ENCODE measurements at places on chromosomes 3 and 15. TPM values are rescaled to one million over a fixed set of nuclear protein-coding genes. Genes with fewer than 3 reads are reported as not detected.

The ANKRD63 gene
- total RNA-seq = 0.27 TPM

The GOLGA6D gene
- not detected for total RNA-seq

The MCF2L2 gene
- 0.57 TPM for total RNA-seq

The PTH1R gene
- 14.8 TPM for total RNA-seq

The GRIP2 gene
- total RNA-seq = 3.6 TPM

The CCDC54 gene
- total RNA-seq = not detected

The MEIS2 gene
- 54.6 TPM for total RNA-seq

The TMEM158 gene
- 1.2 TPM for total RNA-seq

The CTDSPL gene
- total RNA-seq = 22.4 TPM

- DNase-seq = no peak
- H3K4me1 ChIP-seq = no peaks in the 10 kb centered on the region
- no peak overlapping the region for H3K4me3 ChIP-seq
These were observed 53.8 kb upstream of the COL6A6 start for GRCh38 chr3:130463221-130463620.

DNA sequence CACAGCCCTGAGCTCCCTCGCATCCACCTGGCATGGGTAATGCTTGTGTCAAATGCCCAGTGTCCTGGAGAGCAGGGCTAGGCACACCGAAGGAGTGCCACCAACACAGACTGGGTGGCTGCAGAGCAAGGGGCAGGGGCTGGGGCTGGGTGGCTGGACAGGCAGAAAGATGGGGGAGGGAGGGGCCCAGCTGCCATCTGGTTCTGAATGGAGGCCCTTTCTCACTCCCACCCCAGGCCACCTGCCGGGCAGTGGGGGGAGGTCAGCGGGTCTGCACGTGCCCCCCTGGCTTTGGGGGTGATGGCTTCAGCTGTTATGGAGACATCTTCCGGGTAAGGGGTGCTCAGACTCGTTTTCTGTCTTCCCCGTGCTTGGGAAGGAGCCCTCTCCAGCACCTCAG, 17.0 kb downstream of the STAB1 start:
- no peaks in the 10 kb centered on the region for H3K36me3 ChIP-seq
- H3K27me3 ChIP-seq = no peaks in the 10 kb centered on the region
- DNase-seq = no peak
- no peak overlapping the region for H3K27ac ChIP-seq

GRCh38 chr3:127822682-127823425, 539 bp upstream of the MGLL start:
- peak; percentile 40 for DNase-seq
- H3K36me3 ChIP-seq = no peaks in the 10 kb centered on the region
- H3K27ac ChIP-seq = no peak overlapping the region
- no peaks in the 10 kb centered on the region for H3K27me3 ChIP-seq
- peak overlapping the region; percentile 41 for H3K4me3 ChIP-seq

GRCh38 chr3:14793126-14793857, 25.5 kb upstream of the FGD5 start:
- peak overlapping the region; percentile 68 for H3K27ac ChIP-seq
- peak; percentile 43 for DNase-seq
- H3K4me1 ChIP-seq = peaks cover 8% of the 10 kb centered on the region
- H3K27me3 ChIP-seq = no peaks in the 10 kb centered on the region

DNA sequence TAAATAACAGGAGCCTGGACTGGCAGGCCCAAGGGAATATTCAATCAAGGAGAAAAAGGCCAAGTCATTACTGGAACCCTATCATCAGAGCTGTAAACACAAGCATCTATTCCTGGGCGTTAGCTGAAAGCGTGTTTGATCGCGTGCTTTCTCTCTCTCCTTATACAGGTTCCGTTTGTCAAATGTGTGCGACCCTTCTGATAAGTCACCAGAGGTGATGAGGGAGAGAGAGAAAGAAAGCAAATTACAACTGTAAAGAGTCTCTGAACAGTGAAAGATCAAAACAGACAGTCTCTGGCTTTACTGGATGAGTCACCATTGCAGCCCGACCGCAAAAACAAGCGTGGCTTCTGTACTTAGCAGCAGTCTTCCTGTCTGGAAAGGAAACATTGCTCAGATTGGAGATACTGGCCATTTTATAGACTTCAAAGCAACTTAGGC, 39.5 kb upstream of the TPRG1 start:
- no peak overlapping the region for H3K4me3 ChIP-seq
- H3K27me3 ChIP-seq = no peaks in the 10 kb centered on the region
- no peaks in the 10 kb centered on the region for H3K4me1 ChIP-seq
- peak overlapping the region; percentile 19 for H3K27ac ChIP-seq
- no peaks in the 10 kb centered on the region for H3K36me3 ChIP-seq
- DNase-seq = peak; percentile 46

- no peak for DNase-seq
- H3K4me1 ChIP-seq = peaks cover 10% of the 10 kb centered on the region
These were observed 46.2 kb upstream of the PLCL2 start for GRCh38 chr3:16838561-16838960.

GRCh38 chr15:39814489-39814888, 31.8 kb upstream of the FSIP1 start:
- no peaks in the 10 kb centered on the region for H3K36me3 ChIP-seq
- no peak overlapping the region for H3K4me3 ChIP-seq
- no peaks in the 10 kb centered on the region for H3K4me1 ChIP-seq
- H3K27ac ChIP-seq = no peak overlapping the region
- no peaks in the 10 kb centered on the region for H3K27me3 ChIP-seq
- DNase-seq = no peak

Measured in ovary (tissue), 10 donors.